ENCODE measurements at places on chromosomes 5 and 9.

GRCh38 chr9:99253134-99253533 lies 31.1 kb downstream of the SEC61B start:
- peak; percentile 69 for DNase-seq

- DNase-seq, result no peak
These were observed at the start of gene C7 for GRCh38 chr5:40909264-40909663. Gene C7, plus strand, starts transcription at chr5:40909497. Its CDS starts 114 bp downstream, at chr5:40909611.

GRCh38 chr5:151881621-151882225 lies 42.9 kb downstream of the GLRA1 start:
- no peak for DNase-seq

DNA sequence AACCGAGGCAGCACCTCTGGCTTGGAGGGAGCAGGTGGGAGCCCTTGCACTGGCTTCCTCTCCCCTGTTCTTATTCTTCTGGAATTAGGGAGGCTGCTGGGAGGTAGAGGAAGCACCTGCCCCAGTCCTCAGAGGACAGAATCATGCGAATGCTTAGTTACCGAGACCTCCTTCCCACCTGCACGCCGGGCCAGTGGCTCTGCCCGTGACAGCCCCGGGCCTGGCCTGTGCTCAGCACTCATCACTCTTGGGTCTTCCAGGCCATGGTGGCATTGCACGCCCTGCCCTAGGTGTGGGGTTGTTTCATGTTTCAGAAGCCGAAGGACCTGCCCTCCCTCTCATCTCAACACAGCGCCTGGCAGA lies 45.3 kb upstream of the NKD2 start:
- no peak for DNase-seq

DNA sequence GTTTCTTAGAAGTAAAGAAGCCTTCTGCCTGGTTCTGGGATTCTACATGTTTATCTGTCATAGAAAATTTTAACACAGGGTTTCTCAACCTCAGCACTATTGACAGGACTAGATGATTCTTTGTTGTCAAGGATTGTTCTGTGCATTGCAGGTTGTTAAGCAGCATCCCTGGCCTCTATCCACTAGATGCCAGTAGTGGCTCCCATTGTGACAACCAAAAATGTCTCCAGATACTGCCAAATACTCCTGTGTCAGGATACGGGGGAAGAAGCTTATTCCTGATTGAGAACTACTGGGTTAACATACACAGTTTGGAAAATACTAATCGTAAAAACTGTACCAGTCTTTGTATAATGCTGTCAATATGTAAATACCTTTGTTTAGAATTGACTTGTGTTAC lies 167.1 kb downstream of the NIPBL start:
- DNase-seq, result peak; percentile 6

GRCh38 chr5:176620333-176620981 lies 9.9 kb downstream of the SNCB start:
- DNase-seq, result no peak

DNA sequence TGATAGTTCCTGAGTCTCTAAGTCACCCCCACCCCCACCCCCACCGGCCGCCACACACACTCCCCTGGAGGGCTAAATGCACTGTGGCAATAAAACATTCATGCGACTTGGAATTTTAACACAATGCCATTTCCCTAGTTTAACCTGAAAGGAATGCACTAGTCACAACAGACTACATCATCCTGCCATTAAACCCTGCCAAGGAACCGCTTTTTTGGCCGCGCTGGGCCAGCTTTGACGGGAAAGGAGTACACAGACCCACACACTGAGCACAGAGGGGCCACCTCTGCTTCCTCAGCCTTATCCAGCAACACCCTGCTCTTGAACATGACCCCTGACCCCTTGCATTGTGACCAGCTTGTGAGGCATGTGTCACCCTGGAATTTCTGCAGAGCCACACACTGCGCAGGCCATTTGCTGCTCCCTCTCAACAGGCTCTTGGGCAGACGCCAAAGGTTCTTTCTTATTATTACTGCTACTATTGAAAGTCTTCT lies 165.3 kb downstream of the BNC2 start:
- no peak for DNase-seq

GRCh38 chr5:142287973-142288313 lies 36.9 kb downstream of the SPRY4 start:
- DNase-seq, result no peak

- DNase-seq, result no peak
These were observed 134.8 kb upstream of the ALDH1B1 start for GRCh38 chr9:38257626-38258215.

DNA sequence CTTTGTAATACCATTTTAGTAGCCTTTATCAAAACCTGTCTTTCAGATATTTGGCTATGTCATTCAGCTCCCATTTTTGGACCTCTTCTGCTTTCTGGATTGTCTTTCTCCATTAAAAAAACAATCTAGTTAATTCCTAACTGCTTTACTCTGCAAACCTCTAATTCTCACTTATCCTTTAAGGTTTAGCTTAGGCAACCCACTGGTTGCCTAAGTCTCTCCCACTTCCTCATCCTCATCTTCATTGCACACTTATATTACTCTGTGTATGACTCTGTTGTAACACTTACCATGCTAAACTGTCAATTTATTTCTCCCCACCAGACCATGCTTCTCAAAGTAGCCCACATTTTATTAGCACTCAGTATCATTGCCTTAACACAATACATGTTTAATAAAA lies 205.0 kb upstream of the DMRTA1 start:
- no peak for DNase-seq

DNA sequence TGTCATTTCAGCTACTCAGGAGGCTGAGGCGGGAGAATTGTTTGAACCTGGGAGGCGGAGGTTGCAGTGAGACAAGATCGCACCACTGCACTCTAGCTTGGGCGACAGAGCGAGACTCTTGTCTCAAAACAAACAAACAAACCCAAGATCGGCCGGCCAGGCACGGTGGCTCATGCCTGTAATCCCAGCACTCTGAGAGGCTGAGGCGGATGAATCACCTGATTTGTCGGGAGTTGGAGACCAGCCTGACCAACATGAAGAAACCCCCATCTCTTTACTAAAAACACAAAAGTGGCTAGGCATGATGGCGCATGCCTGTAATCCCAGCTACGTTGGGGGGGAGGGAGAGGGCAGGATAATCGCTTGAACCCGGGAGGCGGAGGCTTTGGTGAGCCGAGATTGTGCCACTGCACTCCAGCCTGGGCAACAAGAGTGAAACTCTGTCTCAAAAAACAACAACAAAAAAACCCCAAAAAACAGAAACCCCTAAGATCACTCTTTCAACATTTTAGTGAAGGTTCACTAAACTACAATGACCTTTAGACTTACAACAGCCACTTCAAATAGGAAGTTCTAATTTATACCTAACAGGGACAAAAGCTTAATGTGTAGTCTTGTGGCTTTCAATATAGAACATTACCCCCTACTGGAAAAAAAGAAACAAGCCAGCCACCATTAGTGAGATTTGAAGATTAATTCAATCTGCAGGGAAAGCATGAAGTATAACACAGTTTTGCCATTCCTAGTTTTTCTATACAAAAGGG lies 7.0 kb downstream of the HSPA9 start:
- no peak for DNase-seq

GRCh38 chr5:127582773-127583370 lies 65.4 kb downstream of the PRRC1 start:
- DNase-seq, result no peak

- DNase-seq, result peak; percentile 30
These were observed 795 bp downstream of the CNOT8 start for GRCh38 chr5:154858972-154859871.

- DNase-seq, result no peak
These were observed 1312.0 kb upstream of the WWC1 start for GRCh38 chr5:166979307-166979895.

DNA sequence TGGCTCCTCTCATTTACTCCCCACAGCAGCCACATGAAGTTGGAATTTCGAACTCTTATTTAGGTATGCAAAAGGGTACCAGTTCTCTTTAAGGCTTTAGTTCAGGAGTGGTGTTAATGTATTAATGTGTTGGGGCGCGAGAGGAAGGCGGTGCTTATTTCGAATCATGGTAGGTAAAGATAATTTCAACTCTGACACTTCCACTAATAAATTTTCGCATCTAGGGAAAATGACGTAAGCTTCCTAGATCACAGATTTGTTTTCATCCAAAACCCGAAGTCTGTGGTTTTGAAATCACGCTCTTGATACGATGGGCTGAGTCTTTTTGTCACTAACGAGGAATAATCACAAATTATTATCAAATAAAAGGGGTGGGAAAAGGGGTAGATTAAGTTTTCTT lies 681 bp downstream of the PPWD1 start:
- DNase-seq, result no peak

- no peak for DNase-seq
These were observed 73.6 kb upstream of the ZNF622 start for GRCh38 chr5:16539169-16539666.

DNA sequence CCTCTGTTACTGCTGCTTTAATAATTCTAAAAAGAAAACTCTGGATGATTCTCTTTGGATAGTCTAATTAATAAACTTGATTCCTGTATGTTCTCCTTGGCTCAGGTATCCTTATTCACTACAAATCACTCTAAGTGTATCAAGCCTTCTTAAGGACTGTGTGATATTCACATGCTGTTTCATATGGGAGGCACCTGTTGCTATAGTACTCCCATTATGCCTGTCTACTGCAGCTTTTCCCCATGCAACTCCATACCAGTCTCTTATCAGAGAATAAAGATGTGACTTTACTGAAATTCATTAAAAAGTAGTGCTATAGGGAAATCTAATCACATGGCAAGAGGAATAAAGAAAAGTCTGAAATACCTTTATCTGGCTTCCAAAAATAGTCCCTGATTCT lies 14.7 kb downstream of the BRD8 start:
- no peak for DNase-seq

DNA sequence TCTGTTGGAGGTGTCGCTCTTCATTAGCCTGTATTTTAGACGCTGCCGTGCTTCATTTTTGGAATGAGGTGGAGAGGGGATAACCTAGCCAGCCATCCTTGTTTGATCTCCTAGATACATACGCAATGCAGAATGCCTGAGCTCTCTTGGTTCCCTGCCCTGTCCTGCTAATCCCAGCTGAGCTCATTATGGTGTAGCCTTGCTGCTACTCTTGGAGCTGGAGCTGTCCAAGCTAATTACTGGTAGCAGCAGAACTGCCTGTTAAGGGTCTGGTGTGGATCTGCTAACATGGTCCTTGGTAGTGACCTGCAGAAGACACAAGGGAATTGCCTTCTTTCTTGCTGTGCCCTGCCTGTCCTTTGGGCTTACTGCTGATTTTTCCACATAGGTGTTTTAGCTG lies 207.9 kb downstream of the CNTLN start:
- no peak for DNase-seq

- DNase-seq, result peak; percentile 43
These were observed 94.4 kb upstream of the IFNE start for GRCh38 chr9:21576331-21577189.

GRCh38 chr9:130995086-130996011 lies 13.6 kb upstream of the LAMC3 start:
- DNase-seq, result no peak

Data from activated CD4-positive, alpha-beta T cell treated with anti-CD3 and anti-CD28 coated beads, Interleukin-2, Interleukin-6, amounts not matched to agents 100 ng/mL and 50 ng/mL, durations not matched to agents 16 hours and 8 hours (primary cell).